ENCODE measurements at places on chromosomes 7 and 10.

- peak; percentile 97 for DNase-seq
Observed at GRCh38 chr10:78972160-78972946, 96.4 kb upstream of the ZMIZ1 start.

DNA sequence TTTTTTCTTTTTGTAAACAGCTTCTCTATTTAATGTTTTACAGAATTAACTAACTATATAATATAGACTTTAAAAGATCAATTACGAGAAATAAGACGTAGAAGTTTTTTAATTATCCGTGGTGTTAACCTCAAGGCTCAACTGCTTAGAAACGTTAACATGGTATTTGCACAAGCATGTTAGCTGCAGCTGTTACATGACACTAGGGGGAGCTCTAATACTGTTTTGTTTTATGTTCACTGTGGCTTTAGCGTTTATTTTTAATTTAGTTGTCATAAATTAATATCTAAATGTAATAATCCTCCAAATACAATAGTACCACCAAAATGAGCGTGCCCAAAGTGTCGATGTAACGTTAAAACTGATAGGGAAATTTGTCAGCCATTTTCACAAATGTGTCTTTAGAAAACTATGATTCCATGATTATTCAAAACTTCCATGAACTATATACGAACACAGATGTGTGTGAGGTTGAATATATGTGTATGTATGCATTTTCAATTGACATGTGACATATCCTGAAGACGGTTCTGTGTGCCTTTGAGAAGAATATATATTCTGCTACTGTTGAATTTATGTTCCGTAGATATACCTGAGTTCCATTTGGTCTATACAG lies 828.8 kb upstream of the MBL2 start:
- DNase-seq: peak; percentile 8

DNA sequence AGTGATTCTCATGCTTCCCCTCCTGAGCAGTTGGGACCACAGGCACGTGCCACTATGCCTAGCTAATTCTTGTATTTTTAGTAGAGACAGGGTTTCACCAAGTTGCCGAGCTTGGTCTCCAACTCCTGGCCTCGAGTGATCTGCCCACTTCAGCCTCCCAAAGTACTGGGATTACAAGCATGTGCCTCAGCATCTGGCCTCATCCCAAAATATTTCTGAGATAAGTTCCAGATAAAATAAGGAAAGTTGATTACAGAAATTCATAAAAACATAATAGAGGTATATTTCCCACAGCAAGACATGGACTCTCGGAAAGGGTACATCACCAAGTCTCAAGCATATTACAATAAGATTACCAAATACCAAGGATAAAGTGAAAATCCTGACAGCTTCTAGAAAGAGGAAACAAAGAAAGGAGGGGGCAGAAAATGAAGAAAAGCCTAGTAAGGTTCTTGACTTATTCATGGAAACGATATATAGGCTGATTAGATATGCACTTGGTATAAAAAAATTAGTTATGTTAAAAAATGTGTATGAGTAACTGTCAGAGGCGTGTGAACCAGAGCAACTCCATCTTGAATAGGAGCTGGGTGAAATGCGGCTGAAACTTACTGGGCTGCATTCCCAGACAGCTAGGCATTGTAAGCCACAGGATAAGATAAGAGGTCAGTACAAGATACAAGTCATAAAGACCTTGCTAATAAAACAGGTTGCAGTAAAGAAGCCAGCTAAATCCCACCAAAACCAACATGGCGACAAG lies 35.0 kb downstream of the IQUB start:
- DNase-seq: no peak

DNA sequence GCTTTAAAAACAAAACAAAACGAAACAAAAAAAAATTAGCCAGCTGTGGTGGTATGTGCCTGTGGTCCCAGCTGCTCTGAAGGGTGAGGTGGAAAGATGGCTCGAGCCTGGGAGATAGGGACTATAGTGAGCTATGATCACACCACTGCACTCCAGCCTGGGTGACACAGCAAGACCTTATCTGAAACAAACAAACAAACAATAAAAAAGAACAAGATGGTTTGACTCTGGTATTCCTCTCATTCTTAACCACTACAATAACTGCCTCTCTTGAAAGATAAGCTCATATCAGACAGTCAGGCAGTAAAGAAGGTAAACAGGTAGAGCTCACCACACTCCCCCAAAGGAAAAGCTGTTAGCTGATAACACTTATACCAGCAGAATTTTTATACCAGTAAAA lies 14.1 kb upstream of the DUSP5 start:
- DNase-seq: no peak

GRCh38 chr10:77289027-77289501 lies 348.5 kb downstream of the KCNMA1 start:
- no peak for DNase-seq

DNA sequence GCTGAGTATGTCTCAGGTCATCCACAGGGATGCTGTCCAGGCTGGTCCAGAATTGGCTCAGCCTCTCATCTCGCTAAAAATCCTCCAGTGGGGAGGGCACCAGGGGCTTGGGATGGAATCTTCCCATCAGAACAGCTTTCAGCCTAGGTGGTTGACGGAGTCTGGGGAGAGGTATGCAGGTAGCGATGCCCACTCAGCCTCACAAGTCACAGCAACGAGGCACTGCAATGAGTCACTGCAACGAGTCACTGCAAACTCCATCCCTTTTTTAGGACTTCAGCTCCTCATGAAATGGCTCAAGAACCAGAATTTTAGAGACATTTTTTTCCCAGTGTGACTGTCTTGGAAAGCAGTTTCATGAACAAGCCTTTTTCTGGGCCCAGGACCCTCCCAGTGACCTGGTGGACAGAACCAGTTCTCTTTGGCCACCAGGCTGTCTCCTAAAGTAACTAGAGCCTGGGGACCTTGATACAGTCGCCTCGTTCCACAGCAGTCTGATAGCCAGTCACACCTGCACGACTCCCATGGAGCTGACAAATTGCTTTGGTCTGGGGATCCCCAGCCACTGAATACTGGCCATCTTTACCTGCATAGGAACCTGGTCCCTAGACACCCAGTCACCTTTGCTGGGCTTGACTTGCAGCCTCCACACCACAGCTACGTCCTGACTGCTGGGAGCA lies 41.3 kb upstream of the PPP2R2D start:
- DNase-seq: no peak

DNA sequence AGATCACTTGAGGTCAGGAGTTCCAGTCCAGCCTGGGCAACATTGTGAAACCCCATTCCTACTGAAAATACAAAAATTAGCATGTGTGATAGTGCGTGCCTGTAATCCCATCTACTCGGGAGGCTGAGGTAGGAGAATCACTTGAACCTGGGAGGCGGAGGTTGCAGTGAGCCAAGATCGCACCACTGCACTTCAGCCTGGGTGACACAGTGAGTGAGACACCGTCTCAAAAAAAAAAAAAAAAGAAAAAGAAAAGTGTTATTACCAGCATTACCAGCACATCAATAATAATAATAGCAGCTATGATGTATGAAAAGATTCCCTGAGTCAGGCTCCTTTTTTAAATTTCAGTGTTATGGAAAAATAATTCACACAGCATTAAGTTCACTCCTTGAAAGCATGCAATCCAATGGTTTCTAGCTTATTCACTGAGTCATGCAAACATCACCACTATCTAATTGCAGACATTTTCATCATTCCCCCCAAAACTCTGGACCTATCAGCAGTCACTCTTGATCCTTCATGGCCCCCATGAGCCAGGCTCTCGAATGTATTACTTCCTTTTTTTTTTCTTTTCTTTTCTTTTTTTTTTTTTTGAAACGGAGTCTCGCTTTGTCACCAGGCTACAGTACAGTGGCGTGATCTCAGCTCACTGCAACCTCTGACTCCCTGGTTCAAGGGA lies 228.4 kb downstream of the FANK1 start:
- DNase-seq: peak; percentile 78

DNA sequence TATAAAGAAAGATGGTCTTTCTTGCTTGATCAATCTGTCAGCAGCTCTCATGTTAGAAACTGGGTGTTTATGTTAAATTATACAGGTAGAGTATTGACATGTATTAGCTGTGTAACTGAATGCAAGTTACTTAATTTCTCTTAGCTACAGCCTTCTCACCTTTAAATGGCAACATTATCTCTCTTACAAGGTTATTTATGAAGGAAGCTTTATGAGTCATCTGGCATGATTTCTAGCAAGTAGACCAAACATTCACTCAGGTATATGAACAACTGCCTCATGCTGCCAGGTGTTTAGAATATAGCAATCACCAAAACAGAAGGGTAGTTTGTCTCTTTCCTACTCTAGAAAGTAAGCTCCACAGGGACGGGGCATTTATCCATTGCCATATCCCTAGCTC lies 8.5 kb downstream of the ARL4A start:
- DNase-seq: no peak

- DNase-seq: no peak
Observed at GRCh38 chr7:118328505-118329211, 104.2 kb downstream of the ANKRD7 start.

DNA sequence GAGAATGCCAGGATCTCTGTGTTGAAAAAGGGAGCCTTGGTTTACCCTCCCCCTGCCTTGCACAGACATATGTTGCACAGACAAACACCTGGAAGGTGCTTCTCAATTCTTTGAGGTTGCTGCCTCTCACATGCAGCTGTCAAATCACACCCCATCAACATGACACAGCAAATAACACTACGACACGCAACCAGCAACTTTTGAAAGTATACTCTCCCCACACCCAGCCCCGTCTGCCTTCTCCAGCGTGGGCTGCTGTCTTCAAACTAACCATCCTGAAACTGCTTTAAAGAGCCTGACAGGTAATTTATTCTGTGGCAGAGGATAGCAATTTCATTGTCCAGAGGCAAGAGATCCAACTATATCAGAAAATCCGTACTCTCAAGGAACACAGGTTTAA lies 136.1 kb downstream of the PLXNA4 start:
- no peak for DNase-seq

DNA sequence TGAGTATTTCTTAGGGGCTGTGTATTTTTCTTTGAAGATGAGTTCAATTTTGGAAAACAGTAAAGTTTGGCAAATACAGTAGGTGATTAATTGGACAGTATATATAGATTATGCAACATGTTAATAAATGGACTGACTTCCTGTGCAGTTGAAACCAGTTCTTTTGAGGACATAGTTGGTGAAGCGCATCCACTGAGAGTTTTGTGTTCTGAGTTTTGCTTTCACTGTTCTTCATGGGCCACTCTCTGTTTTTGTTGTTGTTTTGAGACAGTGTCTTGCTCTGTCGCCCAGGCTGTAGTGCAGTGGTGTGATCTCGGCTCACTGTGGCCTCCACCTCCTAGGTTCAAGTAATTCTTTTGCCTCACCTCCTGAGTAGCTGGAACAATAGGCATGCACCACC lies 109.0 kb downstream of the SDHAF3 start:
- no peak for DNase-seq

DNA sequence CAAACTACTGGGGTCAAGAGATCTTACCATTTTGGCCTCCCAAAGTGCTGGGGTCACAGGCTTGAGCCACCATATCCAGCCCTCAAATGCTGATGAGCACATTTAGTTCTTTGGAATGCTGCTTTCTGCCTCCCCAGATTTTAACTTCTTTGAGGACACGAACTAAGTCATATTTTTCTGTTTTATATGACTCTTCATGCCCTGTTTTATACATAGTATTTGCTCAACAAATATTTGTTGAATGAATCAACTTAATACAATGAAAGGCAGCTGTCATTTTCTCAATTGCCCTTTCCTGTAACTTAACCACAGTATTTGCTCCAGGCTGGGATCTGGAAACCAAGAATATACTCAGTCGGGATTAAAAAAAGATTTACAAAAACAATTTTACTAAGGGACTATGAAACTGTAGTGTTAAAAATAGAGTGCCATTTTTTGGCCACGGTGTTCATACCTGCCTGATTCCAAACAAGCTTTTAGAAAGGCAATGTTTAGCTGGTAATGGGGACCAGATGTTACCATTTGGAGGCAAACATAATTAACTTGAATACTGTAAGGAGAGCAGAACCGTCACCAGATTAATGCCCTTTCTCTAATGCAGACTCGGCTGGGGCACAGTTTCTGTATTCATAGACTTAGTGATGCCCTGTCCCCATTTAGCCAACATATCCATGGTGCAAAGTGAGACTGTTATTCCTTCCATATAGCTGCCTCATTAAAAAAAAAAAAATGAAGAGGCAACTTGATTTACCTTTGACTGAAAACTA lies 117.6 kb downstream of the NRP1 start:
- peak; percentile 62 for DNase-seq

- no peak for DNase-seq
Observed at GRCh38 chr7:54881816-54882520, 123.0 kb upstream of the SEC61G start.

DNA sequence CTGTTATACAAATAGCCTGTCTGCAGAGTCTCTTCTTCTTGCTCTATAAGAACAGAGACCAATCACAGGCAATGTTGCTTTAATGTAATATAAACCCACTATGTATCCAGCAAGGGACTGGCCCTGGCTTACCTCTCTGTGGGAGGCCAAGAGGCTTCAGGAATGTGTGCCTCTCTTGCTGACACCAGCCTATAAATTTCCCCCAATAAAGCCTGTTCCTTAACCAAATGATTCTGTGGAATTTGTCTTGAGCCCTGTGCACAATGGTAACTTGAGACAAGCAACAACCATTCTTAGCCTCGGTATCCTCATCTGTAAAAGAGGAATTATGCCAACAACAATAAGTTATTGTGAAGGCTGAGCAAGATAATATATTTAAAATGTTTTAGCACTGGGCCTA lies 563.7 kb downstream of the GRM8 start:
- DNase-seq: no peak

- no peak for DNase-seq
Observed at GRCh38 chr7:1340461-1341360, 108.0 kb downstream of the UNCX start.

DNA sequence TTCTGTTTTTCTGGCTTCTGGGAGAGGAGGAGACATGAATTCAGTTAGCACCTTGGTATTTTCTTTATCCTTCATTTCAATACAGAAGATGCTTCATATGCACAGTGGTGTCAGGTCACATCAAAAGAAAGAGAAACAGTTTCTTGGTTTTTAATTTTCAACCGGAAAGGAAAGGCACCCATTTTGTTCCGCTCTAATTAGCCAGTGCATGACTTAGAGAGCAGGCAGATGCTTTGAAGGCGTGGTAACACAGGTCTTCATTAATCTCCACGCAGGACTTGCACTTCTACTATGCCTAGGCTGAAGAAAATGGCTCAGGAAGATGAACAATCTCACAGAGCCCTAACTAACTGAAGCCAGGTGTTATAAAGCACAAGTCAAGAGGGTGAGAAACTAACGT lies 70.4 kb upstream of the ATRNL1 start:
- DNase-seq: no peak

DNA sequence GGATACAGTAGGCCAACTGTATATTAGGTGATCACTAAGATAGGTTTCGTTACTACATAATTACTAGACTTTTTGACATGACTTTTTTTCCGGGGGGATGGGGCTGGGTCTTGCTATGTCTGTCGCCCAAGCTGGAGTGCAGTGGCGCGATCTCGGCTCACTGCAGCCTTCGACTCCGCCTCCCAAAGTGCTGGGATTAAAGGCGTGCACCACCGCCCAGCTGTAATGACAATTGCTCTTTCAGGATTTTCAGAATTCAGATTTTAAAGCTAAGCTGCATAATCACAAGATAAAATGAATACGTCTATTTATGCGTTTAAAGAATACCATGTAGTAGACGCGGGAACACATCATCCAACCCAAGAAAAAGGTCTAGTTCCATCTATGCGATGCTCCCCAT lies 982 bp downstream of the IDI1 start:
- DNase-seq: no peak

GRCh38 chr7:70693321-70693685 lies 438.6 kb upstream of the GALNT17 start:
- peak; percentile 89 for DNase-seq
